ENCODE measurements at places on chromosomes 4 and X. TPM values are rescaled to one million over a fixed set of nuclear protein-coding genes. Genes with fewer than 3 reads are reported as not detected.

The ARHGAP36 gene
- not detected for total RNA-seq

The ACE2 gene
- total RNA-seq = not detected

The GLRA2 gene
- not detected for total RNA-seq

The P2RY4 gene
- 0.61 TPM for total RNA-seq

The ZDHHC9 gene
- 1.0 TPM for total RNA-seq

The NPY2R gene
- total RNA-seq = not detected

The PDE6B gene
- total RNA-seq = 18.8 TPM

The PNMA6E gene
- not detected for total RNA-seq

The VEGFC gene
- total RNA-seq = not detected

The H2BW2 gene
- total RNA-seq = not detected

The TEX13B gene
- total RNA-seq = not detected

The RNF128 gene
- not detected for total RNA-seq

The OTUD5 gene
- total RNA-seq = 92.5 TPM

- no peaks in the 10 kb centered on the region for H3K27me3 ChIP-seq
- H3K4me3 ChIP-seq = no peak overlapping the region
- H3K36me3 ChIP-seq = no peaks in the 10 kb centered on the region
- H3K27ac ChIP-seq = no peak overlapping the region
- peaks cover under 1% of the 10 kb centered on the region for H3K4me1 ChIP-seq
These were observed 14.9 kb upstream of the PORCN start for GRCh38 chrX:48493890-48494364.

- H3K27me3 ChIP-seq = no peaks in the 10 kb centered on the region
- DNase-seq = no peak
- no peak overlapping the region for H3K27ac ChIP-seq
- no peaks in the 10 kb centered on the region for H3K4me1 ChIP-seq
- H3K4me3 ChIP-seq = no peak overlapping the region
These were observed 209.7 kb upstream of the PRPS2 start for GRCh38 chrX:12581546-12581945.

DNA sequence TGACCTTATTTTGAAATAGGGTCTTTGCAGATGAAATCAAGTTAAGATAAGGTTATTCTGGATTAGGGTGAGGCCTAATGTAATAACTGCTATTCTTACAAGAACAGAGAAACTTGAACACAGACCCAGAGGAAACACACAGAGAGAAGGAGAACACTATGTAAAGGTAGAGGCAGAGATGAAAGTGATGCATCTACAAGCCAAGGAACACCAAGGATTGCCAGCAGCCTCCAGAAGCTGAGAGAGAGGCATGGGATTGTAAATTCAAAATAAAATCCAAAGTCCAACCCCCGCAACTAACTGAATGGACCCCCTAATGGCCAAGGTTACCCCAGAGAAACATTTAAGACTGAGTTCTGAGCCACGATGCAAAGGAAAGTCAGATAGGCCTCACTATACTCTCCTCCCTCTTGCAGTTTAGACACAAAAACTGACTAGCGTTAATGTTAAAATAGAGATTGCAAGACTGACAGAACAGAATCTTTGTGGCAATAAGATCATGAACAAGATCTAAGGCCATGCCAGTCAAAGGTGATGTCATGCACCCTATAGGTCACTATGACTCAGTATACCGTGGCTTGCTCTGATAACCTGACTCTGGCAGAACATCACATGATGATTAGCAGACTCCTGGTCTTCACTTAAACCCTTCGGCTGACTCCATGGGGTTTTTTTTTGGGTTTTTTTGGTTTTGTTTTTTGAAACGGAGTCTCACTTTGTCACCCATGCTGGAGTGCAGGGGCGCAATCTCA lies 42.9 kb downstream of the DDX60L start:
- DNase-seq = no peak
- H3K27ac ChIP-seq = no peak overlapping the region
- no peaks in the 10 kb centered on the region for H3K27me3 ChIP-seq

DNA sequence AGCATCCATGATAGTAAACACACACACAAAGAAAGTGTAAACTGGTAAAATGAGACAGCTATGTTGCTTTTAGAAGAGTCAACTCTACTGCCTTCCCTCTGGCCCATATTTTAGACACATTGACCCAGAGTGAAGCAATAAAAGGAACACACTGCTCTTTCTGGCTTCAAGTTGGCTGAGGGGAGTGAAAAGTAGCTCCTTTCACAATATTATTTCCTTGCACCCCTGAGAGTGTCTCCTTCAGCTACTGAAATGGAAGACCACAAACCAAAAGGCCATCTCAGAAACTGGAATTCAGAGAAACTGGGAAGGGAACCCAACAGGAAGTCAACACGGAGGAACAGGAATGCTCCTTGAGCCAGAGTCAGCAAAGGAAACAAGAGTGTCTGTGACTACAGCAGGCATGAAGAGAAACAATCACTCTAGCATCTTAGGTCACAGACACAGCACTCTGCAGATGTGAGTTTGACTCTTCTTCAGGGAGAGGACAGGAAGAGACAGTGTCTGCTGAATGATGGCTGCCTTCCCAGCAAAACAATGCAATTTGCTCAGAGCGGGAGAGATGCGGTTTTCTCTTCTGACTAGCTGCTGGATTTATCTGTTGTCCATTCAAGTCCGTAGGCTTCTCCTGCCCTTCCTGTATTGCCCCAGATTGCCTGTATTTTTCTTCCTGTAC lies 106.7 kb downstream of the SPATA18 start:
- no peak for DNase-seq
- no peaks in the 10 kb centered on the region for H3K4me1 ChIP-seq
- H3K36me3 ChIP-seq = no peaks in the 10 kb centered on the region
- H3K27me3 ChIP-seq = no peaks in the 10 kb centered on the region
- H3K27ac ChIP-seq = no peak overlapping the region

GRCh38 chr4:61556277-61556676 lies 356.2 kb downstream of the ADGRL3 start:
- H3K4me1 ChIP-seq = no peaks in the 10 kb centered on the region
- no peak overlapping the region for H3K4me3 ChIP-seq
- H3K27me3 ChIP-seq = no peaks in the 10 kb centered on the region

GRCh38 chr4:91958596-91958995 lies 345.2 kb upstream of the GRID2 start:
- no peaks in the 10 kb centered on the region for H3K4me1 ChIP-seq
- H3K27ac ChIP-seq = no peak overlapping the region
- H3K36me3 ChIP-seq = no peaks in the 10 kb centered on the region
- no peaks in the 10 kb centered on the region for H3K27me3 ChIP-seq
- no peak overlapping the region for H3K4me3 ChIP-seq

- no peak overlapping the region for H3K4me3 ChIP-seq
- DNase-seq = no peak
- H3K36me3 ChIP-seq = no peaks in the 10 kb centered on the region
- H3K27ac ChIP-seq = no peak overlapping the region
These were observed 242.7 kb downstream of the MID1IP1 start for GRCh38 chrX:39043838-39044550.

DNA sequence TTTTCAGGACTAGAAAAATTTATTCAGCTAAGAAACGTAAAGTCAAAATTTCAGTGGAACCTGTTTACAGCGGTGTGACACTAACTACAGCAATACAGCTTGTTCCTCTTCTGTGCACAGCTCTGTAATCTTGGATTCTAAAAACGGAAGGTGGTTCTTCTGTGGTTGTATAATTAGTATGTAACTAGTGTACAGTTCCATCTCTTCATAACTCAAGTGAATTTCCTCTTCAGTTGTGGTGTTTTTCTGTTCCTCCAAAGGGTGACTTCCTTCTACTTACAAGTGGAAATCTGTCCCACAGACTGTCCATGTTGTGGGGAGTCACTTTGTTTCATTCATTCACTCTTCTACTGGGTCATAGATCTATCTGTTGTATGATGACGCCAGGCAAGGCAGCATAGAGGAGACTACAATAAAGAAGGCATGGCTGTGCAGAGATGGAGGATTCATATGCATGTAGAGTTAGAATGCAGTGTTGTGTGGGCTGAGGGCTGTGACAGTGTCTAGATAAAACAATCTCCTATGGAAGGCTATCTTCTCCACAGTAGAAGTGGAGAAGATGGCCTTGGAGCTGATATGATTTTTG lies 5.4 kb downstream of the DAPP1 start:
- H3K27me3 ChIP-seq = no peaks in the 10 kb centered on the region
- DNase-seq = no peak
- peaks cover 4% of the 10 kb centered on the region for H3K4me1 ChIP-seq
- no peak overlapping the region for H3K4me3 ChIP-seq
- no peaks in the 10 kb centered on the region for H3K36me3 ChIP-seq
- no peak overlapping the region for H3K27ac ChIP-seq

DNA sequence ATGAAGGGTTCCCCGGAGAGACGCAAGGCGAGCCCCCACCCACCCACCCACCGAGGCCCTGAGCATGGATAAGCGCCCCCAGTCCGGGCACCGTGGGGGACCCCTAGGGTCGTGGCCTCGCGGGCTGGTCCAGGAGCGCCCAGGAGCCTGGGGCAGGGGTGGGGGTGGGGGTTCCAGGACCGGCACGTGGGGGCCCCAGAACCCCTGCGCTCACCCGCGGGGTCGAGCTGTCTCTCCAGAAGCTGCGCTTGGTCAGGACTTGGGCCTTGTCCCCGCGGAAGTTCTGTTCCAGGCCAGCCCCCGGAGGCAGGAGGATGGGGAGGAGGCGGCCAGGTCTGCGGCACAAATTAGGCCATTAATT lies 11.2 kb upstream of the SHOX start:
- no peak overlapping the region for H3K27ac ChIP-seq
- no peaks in the 10 kb centered on the region for H3K4me1 ChIP-seq
- H3K27me3 ChIP-seq = peaks cover 4% of the 10 kb centered on the region
- H3K4me3 ChIP-seq = no peak overlapping the region

- no peaks in the 10 kb centered on the region for H3K27me3 ChIP-seq
- no peak overlapping the region for H3K27ac ChIP-seq
- no peaks in the 10 kb centered on the region for H3K36me3 ChIP-seq
These were observed 7.2 kb upstream of the DDX60L start for GRCh38 chr4:168487282-168488035.

- no peaks in the 10 kb centered on the region for H3K4me1 ChIP-seq
- H3K27me3 ChIP-seq = no peaks in the 10 kb centered on the region
- no peak overlapping the region for H3K27ac ChIP-seq
- no peak overlapping the region for H3K4me3 ChIP-seq
- H3K36me3 ChIP-seq = peaks cover 18% of the 10 kb centered on the region
These were observed 35.3 kb downstream of the DCTD start for GRCh38 chr4:182881914-182882313.

DNA sequence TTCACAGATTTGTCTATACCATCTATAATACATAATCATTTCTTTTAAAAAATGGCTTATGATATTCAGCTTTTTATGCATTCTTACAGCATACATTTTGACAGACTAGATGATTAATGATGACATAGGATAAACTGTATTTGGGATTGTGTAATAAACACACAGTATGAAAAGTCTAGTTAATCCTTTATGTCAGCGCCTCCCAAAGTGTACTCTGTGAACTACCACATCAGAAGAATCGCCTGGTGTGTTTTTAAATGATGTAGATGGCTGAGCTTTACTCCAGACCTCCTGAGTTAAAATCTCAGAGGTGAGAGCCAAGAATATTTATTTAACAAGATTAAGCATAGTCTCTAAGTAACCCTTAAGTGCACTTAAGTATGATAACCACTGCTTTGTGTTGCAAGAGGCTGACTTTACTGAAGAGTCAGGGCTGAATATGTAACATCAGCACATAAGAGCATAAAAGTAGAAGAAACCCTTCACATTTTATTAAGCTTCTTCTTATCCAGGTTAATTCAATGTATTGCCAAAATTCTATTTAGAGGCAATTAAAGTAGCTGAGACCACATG lies 104.2 kb downstream of the ANK2 start:
- H3K4me3 ChIP-seq = no peak overlapping the region
- no peaks in the 10 kb centered on the region for H3K27me3 ChIP-seq
- no peaks in the 10 kb centered on the region for H3K36me3 ChIP-seq
- DNase-seq = no peak
- H3K27ac ChIP-seq = no peak overlapping the region

- no peak for DNase-seq
- H3K4me1 ChIP-seq = peaks cover 6% of the 10 kb centered on the region
These were observed 4.3 kb downstream of the BANK1 start for GRCh38 chr4:101794806-101795205.

- no peak overlapping the region for H3K27ac ChIP-seq
- no peak overlapping the region for H3K4me3 ChIP-seq
- H3K27me3 ChIP-seq = peaks cover 3% of the 10 kb centered on the region
- no peaks in the 10 kb centered on the region for H3K36me3 ChIP-seq
These were observed 127.0 kb downstream of the STOX2 start for GRCh38 chr4:184032091-184032490.

DNA sequence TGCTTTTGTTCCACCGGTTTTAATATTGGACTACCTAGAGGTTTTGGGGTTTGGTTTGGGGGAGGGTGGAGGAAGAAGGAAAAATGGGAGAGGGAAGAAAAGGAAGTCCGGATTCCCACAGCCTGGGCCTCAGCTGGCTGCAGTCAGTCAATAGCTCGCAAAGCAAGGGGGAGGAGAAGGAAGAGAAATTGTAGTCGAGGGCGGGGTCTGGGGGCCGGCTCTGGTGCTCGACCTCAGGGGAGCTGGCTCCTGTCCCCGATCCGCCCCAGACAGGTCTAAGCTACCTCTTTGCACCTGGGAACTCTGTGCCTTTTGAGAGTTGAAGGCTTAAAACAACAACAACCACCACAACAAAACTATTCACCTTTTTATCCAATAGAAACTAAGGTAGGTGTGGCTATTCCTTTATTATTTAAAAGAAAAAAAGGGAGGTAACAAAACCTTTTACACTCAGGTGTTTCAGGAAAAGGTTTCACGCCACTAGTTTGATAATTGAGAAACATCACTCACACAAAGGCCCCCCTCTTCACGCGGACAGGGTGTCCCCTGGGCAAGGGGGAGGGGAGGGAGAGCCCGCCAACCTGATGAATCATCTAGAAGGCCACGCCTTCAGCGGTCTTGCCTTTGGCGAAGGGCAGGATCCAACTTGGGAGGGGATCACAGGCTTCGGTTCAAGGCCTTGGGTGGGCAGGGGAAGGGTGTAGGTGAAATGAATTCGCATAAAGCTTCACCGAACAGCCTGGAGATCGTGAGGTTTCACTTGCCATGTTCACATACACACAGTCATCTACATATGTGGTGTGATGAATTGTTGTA lies 1.6 kb upstream of the LNX1 start:
- no peaks in the 10 kb centered on the region for H3K36me3 ChIP-seq
- DNase-seq = no peak
- H3K27me3 ChIP-seq = no peaks in the 10 kb centered on the region
- H3K4me1 ChIP-seq = peaks cover 6% of the 10 kb centered on the region
- H3K4me3 ChIP-seq = no peak overlapping the region

DNA sequence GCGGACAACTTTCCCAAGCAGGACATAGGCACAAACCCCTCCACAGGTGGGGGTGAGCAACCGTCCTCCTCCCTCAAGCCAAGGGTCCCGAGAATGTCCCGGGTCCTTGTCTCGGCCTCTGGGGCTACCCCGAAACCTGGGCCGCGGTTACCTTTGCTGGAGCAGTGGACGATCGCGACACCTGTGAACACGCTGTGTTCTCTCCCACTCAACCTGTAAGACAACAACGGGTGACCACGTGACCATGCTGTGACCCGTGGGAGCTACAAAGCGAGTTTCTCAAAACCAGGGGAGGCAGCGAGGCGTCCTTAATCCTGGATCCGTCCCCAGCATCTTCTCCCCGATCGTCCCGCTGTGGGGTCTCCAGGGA lies 17.9 kb downstream of the ASMTL start:
- no peaks in the 10 kb centered on the region for H3K4me1 ChIP-seq
- no peak for DNase-seq
- H3K27me3 ChIP-seq = no peaks in the 10 kb centered on the region
- H3K27ac ChIP-seq = no peak overlapping the region
- peaks cover 26% of the 10 kb centered on the region for H3K36me3 ChIP-seq

Measured in natural killer cell (primary cell).